ENCODE measurements at places on chromosomes 4 and X.

DNA sequence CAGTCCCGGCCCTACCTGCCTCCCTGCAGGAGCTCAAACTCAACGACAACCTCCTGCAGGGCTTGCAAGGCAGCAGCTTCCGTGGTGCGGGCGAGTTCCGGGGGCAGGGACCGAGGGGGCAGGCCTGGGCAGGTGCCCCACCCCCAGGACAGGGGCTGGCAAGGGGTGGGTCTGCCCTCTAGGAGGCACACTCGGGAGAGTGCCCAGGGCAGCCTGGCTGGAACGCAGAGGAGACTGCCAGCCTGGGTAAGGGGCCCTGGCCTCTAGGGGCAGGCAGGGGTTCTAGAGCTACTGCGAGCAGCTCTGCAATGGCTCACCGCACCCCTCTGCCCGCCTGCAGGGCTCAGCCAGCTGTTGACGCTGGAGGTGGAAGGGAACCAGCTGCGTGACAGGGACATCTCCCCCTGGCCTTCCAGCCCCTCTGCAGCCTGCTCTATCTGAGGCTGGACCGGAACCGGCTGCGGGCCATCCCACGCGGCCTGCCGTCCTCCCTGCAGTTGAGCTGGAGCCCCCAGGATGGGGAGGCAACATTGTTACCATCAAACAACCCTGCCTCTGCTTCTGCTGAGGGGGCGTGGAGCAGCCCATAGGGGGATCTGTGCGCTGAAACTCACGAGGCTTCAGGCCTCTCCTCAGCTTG is 12.1 kb upstream of the HAUS7 start:
- DNase-seq = no peak

- no peak for DNase-seq
Measured at GRCh38 chr4:54837576-54838140, 179.9 kb downstream of the KIT start.

GRCh38 chr4:53089936-53090729 is 228.0 kb downstream of the RASL11B start:
- DNase-seq = no peak

DNA sequence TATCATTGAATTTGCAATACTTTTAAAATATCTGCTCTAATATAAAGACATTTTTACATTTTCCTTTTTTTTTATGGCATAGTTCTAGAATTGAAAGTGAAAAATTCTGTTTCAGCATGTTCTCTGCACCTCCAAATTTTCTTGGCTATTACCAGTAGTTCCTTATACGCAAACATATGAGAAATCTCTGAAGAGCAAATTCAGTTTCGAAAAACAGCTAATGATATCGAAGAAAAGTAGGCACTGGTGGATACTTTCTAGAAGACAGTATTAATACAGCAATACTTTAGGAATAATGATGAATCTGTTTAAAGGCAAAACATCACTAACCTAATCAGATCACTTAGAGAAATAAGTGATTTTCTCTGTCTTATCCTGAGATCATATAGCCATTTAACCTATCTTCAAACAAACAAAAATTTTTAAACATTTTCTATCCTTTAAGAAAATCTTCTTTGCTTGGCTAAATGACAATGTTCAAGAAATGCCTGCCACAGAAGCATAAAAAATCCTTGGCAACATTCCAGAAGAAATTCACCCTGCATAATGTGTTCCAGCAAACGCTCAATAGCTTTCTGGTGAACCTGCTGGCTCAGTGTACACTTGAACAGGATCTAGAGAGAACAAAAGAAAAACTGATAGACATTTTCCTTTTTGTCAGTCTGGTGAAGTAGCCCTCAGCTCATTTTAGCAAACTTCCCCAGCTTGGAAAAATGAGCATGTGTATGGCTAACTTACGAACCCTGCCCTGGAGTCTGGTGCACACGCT is 51.2 kb upstream of the KLF3 start:
- no peak for DNase-seq

- no peak for DNase-seq
Measured at GRCh38 chrX:130654409-130654950, 248.5 kb downstream of the ENOX2 start.

GRCh38 chr4:90951037-90951436 is 823.8 kb downstream of the CCSER1 start:
- DNase-seq = no peak

DNA sequence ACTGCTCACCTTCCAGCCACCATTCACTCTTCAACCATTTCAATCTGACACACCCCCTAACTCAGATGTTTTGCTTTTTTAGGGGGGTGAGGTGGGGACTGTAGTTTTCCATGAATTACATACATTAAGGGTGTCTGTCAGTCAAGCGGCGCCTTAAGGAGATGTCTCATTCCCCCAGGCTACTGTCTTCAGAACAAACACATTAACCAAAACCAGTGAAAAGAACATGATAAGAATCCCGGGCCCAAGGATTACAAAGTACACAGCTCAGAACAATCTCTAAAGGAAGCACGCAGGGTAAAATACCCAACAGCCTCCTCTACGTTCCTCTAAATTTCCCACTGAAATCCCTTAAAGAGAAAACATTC is 62.5 kb upstream of the IRF2 start:
- DNase-seq = no peak

DNA sequence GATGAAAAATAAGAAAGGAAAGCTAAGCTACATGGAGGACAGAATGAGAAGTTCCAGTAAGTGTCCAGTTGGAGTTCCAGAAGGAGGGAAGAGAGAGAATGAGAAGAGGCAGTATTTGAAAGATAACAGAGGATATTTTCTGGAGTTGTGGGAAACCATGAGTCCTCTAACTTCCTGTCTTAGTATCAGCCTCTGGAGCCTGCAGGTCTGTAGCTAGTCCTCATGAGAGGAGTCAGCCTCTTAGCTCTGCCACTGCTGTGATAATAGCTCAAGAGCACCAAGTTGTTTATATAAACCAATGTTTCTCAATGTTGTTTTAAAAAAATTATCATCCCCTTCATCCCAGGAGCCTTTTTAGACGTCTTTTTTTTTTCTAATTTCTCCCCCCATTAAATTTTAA is 2.4 kb upstream of the PLAC1 start:
- no peak for DNase-seq

DNA sequence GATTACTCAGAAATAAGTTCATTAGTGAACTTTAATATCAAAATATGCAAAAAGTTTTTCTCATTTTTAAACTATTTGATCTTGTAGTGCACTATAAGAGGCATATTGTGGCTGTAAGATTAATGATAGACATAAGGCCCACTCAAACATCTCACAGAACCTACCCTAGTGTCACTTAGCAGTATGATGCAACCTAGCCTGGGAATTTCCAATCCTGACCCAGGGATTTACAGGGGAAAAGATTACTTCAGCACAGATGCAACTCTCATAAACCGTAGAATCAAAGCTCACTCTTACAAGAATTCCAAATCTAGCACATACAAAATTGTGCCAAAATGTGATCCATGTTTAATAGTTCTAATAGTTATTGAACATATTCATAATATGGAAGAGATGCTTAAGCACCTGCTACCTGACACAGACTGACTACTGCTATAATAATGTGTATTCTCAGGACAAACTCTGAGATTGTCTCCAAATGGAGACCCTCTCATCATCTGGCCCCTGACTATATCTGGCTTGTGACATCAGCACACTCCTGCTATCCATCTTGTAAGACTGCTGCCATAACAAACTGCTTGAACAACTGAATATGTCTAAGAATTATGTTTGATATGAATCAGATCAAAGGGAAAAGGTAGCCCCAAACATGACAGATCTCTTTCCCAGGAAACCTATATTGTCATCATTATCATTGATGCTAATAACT is 271.9 kb downstream of the PABPC4L start:
- no peak for DNase-seq

DNA sequence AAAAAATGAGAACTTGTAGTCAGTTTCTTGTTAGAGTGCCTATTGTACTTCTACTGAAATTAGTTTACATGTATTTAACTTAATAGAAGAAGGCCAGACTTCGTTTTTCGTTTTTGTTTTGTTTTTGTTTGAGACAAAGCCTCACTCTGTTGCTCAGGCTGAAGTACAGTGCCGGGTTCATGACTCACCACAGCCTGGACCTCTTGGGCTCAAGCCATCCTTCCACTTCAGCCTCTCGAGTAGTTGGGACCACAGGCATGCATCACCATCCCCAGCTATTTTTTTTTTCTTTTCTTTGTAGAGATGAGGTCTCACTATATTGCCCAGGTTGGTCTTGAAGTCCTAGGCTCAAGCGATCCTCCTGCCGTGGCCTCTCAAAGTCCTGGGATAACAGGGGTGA is 793.9 kb downstream of the ADGRL3 start:
- no peak for DNase-seq

DNA sequence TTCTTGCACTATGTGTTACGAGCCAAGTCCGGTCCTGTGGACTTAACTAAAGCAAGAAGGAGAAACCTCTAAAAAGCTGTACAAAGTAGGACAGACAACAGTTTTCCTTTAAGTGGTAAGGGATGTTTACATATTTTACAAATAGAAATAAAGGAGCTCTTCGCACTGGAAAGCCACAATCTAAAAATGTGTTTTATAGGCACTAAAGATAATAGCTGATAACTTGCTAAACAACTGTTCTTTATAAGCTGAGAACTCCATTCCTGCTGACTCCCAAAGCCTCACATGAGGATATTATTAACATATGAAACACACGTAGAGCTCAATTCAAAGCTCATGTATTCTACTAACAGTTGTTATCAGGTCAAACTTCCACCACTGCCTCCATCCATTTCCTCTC is 519.9 kb downstream of the INPP4B start:
- DNase-seq = no peak

- DNase-seq = no peak
Measured at GRCh38 chr4:139532947-139533346, 23.1 kb downstream of the SETD7 start.

DNA sequence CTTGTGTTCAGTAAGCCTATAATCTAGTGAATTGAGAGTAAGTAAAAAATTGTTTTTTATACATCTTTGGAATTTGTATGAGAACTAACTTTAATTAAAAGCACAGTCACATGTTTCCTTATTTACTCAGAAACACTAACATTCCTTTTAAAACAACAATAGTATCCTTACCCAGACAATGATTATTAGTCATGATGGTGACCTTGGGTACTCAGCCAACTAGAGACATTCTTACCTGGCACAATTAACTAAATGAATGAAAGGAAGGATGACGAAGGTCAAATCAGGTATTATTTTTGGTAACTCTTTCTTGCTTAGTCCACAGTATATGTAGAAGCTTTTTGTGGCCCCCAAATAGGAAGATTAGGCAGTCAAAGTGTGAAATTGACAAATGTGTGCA is 901.0 kb downstream of the FAT4 start:
- DNase-seq = no peak

DNA sequence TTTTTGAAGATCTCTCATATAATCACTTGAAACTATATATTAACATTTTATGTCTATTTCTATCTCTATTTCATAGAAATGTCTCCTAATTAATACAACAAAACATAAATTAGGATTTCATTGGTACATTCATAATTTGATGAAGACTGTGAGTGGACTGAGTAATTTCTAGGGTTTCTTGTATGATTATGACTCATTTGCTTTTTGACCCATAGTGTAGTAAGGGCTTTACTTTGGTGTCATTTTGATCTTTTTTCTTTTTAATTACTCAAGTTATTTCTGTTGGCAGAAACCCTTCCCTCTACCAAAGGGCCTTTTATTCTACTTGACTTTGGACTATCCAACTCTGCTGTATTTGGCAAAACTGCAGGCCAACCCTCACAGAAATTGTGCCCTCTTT is 207.9 kb upstream of the MAGEB16 start:
- DNase-seq = no peak

- DNase-seq = no peak
Measured at GRCh38 chr4:158102904-158103303, 69.9 kb downstream of the GASK1B start.

DNA sequence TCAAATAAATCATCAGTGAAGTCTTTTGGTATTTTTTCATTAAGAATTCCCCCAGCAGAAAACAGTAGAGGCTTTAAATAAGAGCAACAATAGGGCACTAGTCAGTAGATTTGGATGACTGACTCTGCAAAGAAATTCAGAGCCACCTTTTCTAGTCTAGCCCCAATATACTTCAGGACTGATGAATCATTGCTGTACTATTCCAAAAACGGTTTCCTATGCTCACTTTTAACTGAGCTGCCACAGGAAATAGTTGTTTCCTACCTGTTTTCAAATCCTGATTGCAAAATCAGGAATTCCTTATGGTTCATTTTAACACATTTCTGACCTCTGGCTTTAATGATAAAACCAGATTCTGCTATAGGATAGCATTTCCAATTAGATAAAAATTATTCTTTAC is 171.6 kb downstream of the NR3C2 start:
- DNase-seq = no peak

DNA sequence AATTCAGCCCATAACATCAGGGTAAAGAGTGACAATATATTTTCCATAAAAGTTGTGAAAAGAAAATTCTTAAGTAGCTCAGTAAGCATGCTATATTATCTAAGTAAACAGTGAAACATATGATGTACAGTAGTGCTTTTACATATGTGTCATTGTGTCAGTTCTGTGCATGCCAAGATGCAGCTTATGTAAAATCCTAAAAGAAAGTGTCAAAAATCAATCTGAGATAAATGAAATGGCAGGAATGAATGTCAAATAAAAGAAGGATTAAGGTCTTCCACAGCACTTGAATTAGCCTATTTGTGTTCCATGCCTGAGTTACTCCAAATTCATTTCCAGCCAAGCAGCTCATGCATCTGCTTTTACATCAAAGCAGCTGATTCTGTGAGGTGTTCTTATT is 452.7 kb upstream of the HS3ST1 start:
- no peak for DNase-seq

All from stimulated activated CD4-positive, alpha-beta T cell treated with anti-CD3 and anti-CD28 coated beads, Interleukin-4, amount 100 ng/mL, for 4 hours (primary cell).